IPS DF 19.7 (cell line): ENCODE measurements at places on chromosomes 5 and 9.

DNA sequence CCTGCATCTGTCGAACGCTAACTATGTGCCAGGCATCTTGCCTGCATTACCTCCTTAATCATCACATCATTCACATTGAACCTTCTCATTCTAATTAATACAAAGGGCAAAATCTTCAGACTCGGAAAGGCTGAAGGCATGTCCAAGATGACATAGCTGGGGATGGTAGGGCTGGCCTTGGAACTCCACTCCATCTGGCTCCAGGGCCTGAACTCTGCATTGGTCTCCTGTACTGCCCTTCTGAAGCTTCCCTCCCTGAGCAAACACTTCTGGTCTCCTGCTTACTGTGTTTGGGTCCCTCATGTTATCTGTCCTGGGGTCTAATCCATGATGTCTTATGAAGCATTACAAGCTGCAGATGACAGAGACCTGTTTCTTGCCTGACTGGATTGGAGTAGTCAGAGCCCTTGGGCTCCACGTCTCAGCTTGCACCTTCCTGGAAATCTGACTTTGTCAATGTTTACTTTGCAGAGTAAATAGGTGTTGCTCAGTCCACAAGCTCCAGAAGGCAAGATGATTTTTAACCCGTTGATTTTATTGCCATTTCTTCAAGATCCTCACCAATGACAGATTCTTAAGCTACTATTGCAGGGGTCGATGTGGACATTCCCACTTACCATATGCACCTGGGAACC, 106.1 kb downstream of the GALNT10 start:
- no peak for DNase-seq

DNA sequence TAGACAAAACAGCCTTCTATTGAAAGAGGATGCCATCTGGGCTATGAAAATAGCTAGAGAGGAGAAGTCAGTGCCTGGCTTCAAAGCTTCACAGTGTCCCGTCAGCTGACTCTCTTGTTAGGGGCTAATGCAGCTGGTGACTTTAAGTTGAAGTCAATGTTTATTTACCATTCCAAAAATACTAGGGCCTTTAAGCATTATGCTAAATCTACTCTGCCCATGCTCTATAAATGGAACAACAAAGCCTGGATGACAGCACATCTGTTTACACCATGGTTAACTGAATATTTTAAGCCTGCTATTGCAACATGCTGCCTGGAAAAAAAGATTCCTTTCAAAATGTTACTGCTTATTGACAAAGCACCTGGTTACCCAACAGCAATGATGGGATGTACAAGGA, 309.1 kb downstream of the NTRK2 start:
- no peak for DNase-seq

GRCh38 chr5:176543428-176544182, 5.5 kb upstream of the CDHR2 start:
- DNase-seq, result no peak

- no peak for DNase-seq
These were observed 209.6 kb upstream of the PDE4D start for GRCh38 chr5:60102961-60103693.

GRCh38 chr5:59401637-59402036, 491.9 kb downstream of the PDE4D start:
- DNase-seq, result no peak

DNA sequence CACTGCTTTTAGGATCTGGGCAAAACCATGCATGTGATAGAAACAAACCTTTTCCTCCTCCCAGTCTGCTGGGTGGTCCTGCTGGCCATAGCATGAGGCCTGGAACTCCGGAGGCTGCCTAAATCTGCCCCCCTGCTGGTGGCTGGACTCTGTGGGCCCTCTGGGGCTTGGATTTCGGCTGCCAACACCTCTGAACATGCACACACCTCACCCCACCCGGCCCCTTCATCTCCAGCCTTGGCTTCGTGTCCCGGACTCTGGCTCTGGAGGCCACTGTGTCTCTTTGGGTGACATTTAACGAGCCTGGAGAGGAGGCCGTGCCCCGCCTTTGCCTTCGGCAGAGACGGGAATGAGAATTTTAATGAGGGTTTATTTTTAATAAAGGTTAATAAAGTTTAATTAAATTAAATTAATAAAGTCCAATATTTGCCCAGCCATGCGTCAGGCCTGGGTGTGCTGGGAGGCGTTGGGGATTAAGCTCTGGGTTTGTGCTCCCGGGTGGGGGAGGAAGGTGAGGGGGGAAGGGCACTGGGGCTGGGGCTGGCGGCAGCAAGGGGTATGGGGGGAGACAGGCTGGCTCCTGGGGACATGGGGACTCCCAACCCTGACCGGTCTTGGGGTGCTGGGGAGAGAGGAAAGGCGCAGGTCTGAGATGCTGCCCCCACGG, 251.8 kb downstream of the PBX3 start:
- no peak for DNase-seq

- no peak for DNase-seq
These were observed 99.1 kb upstream of the RUFY1 start for GRCh38 chr5:179451114-179451827.

DNA sequence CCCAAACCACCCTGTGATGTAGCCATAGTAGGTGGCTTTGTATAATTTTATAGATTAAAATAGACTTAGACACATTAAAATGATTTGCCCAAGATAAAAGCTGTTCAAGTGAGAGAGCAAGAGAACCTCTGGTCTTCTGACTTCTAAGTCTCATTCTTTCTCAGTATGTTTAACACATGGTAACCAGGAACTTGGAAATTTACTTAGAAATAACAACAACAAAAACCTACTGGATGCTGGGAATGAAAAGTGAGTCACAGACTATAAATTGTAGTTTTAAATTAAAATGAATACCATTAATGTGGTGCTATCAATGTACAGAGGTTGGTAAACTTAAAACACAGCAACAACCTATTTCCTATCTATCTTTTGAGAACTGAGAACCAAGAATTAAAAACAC, 30.4 kb downstream of the HMGCR start:
- no peak for DNase-seq

GRCh38 chr9:101162231-101162630, 133.7 kb downstream of the PLPPR1 start:
- no peak for DNase-seq
